ENCODE measurements at places on chromosomes 11 and 22. TPM values are rescaled to one million over a fixed set of nuclear protein-coding genes. Genes with fewer than 3 reads are reported as not detected.

DNA sequence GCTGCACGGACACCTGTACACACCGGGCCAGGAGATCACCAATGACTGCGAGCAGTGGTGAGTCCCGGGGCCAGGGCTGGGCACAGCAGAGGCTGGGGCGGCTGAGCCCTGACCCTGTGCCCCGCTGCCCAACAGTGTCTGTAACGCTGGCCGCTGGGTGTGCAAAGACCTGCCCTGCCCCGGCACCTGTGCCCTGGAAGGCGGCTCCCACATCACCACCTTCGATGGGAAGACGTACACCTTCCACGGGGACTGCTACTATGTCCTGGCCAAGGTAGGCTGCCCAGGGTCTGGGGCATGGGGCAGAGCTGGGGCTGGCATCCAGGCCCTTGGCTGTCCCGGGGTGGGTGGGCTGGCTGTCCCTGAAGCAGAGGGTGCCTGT lies 7.7 kb downstream of the MUC2 start:
- DNase-seq, result no peak

- DNase-seq, result peak; percentile 69
Observed at GRCh38 chr11:35619855-35620640, 1.8 kb downstream of the FJX1 start.

Gene TMEM218
- 23.1 TPM for total RNA-seq

DNA sequence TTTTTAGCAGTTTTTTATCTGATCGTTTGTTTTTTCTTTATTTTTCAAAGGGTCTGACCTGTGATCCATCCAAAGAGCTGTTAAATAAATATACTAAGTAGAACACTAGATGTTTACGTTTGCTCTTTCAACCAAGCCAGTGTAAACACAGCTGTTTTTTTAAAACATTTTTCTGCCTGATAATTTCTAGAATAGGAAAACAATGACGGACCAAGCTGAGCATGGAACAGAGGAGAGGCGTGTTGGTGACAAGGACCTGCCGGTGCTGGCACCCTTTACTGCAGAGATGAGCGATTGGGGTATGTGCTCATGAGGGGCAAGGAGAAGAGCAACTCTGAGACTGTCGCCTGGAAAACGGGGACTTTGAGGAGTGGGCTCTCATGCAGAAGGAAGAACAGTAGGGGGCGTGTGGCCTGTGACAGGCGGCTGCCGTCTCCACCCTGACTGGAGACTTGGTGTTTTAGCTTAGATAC lies 28.6 kb upstream of the PANX2 start:
- DNase-seq, result no peak

Gene TUBA8
- total RNA-seq, result 1.0 TPM

- DNase-seq, result no peak
Observed at GRCh38 chr11:97143463-97143862, 753.6 kb downstream of the JRKL start.

DNA sequence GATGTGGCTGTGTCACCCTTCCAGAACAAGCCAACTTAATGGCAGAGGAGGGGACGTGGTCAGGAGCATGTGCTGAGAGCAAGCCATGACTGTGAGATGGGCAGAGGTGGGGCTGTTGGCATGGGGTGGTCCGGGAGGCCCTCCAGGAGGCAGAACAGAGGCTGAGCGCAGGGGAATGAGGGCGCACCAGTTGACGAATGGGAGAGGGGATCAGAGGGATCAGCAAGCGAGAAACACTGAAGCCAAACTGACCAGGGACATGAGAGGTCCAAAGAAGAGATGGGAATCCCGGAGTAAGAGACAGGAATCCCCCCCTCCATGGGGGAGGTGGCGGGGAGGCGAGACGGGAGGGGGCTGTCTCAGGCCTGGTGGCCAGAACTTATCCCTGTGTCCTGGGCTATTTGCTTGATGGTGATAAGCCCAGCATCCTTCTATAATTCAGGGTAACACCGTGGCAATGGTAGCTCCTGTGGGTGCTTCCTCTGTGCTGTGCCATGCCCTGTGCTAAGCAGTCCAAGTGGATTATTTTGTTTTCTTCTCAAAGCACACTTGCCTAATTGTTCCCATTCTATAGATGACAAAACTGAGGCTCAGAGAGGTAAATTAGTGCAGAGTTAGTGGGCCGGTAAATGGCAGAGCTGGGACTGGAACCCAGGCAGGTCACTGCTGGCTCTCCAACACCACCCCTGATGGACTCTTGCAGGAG lies 83.4 kb upstream of the SHISAL1 start:
- no peak for DNase-seq

Gene CELF1
- 115 TPM for total RNA-seq

Gene APOBEC3A
- not detected for total RNA-seq

DNA sequence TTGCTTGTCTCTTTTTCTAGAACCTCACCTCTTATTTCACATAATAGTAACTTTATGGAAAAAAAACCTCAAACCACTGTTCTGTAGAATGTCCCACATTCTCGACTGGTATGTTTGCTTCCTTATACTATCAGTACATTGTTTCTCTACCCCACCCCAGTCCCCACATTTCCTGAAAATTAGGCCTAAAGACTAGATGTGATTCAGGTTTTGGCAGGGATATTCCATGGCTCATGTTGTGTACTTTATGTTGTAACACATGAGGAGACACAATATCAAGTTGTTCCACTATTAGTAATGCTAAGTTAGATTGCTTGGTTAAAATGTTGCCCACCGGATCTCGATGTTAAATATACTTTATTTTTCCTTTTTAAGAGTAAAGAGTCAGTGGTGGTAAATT lies 34.7 kb downstream of the DDIAS start:
- peak; percentile 64 for DNase-seq

Gene GPHA2
- total RNA-seq, result not detected

Gene DCDC1
- 0.05 TPM for total RNA-seq

GRCh38 chr11:1572197-1573076 lies at the start of gene DUSP8:
Gene DUSP8 (minus strand): TSS chr11:1572271. CDS start chr11:1565826, 6,445 bp downstream.
- DNase-seq, result peak; percentile 91

Gene JHY
- total RNA-seq, result 0.47 TPM

- no peak for DNase-seq
Observed at GRCh38 chr22:39220450-39220849, 24.3 kb downstream of the PDGFB start.

- DNase-seq, result no peak
Observed at GRCh38 chr11:104649002-104649401, 249.3 kb downstream of the CASP12 start.

All from dermis blood vessel endothelial cell (primary cell).